ENCODE measurements at places on chromosomes 7 and 10. TPM values are rescaled to one million over a fixed set of nuclear protein-coding genes. Genes with fewer than 3 reads are reported as not detected.

Gene TNS3
- total RNA-seq, result 52.6 TPM

Gene ZNF398
- 7.3 TPM for total RNA-seq

Gene GNGT1
- not detected for total RNA-seq

Gene DHX32
- total RNA-seq, result 36.0 TPM

Gene NEURL1
- not detected for total RNA-seq

Gene PRLHR
- total RNA-seq, result not detected

Gene TAS2R5
- total RNA-seq, result 1.0 TPM

Gene SLC39A12
- not detected for total RNA-seq

Gene CDHR3
- 4.9 TPM for total RNA-seq

Gene CLDN3
- total RNA-seq, result not detected

Gene SBDS
- 80.9 TPM for total RNA-seq

Gene TLL2
- total RNA-seq, result 0.17 TPM

Gene GPRIN2
- not detected for total RNA-seq

Gene SCIN
- total RNA-seq, result 0.17 TPM

Gene NPY4R2
- not detected for total RNA-seq

Gene CC2D2B
- total RNA-seq, result 0.33 TPM

Gene INMT
- 75.8 TPM for total RNA-seq

Gene PTPRE
- 1.8 TPM for total RNA-seq

All from fibroblast of lung (primary cell).